Activated CD4-positive, CD25-positive, alpha-beta regulatory T cell treated with anti-CD3 and anti-CD28 coated beads, Interleukin-2, amount 50 U/mL, for 72 hours (primary cell): ENCODE measurements at places on chromosomes 1 and 21.

DNA sequence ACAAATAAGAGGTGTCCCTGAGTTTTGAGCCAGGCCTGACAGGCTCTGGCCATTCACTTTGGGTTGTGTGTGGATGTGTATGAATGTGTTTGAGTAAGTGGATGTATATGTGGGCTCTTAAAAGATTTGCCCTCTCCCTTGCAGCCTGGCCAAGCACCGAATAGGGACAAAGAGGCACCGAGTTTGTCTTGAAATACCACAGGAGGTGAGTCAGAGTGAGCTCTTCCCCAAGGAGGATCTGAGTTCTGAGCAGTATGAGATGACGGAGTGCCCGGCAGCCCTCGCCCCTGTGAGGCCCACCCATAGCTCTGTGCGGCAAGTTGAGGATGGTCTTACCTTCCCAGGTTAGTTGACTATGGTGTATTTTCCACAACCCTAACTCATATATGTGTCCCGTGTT is 19.0 kb downstream of the KDM4A start:
- no peak for DNase-seq

- DNase-seq, result no peak
These were observed 141.2 kb downstream of the PGBD5 start for GRCh38 chr1:230284891-230285290.

DNA sequence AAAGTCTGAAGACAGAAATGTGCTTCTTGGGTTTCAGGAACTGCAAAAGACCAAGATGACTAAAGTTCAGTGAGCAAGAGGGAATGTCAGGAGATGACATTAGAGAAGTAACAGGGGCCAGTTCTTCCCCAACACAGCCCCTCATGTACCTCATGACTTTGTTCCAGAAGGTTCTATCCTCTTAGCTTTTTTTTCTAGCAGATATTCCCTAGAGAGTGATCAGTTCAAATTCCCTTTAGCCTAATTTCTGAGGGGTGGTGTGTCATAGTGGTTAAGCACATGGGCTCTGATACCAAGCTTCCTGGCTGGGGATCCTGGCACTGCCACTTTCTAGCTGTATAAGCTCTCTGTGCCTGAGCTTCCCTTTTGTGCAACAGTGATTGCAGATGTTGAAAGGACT is 108.0 kb downstream of the LBR start:
- DNase-seq, result no peak

DNA sequence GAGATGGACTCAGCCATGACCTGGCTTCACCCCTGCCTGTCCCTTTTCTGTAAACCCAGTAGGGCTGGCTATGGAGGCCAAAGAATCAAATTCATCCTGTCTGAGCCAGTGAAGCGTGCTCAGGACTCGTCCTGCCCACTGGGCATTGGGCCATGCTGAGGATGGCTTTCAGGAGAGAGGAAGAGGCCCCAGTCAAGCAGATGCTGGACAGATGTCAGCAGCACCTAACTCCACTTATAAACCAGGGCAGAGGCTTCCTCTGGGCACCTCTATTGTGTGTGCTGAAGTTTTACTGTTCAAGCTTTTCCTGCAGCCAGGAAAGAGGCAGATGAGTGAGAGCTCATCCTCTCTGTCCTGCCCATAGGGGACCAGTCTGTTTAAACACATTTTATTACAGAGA is 97.4 kb upstream of the GCLM start:
- no peak for DNase-seq

GRCh38 chr1:244730153-244730933 is 77.4 kb downstream of the DESI2 start:
- DNase-seq, result peak; percentile 36

DNA sequence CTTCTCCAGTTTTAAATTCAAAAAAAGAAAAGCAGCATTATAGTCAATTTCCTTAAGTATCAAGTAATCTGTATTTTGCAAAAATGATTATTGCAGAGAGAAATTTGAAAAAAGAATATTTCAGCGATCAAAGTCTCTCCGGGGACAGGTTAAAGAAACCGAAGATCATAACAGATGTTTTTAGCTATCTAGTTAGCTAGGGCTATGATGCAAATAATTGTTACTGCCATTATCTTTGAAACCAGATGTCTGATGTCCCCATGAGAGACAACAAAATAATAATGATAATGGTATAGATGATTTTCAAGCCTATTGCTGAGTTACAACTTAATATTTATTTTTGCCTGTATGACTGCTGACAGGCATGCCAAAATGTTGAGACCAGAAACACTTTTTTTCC is 1326.0 kb downstream of the PLA2G4A start:
- DNase-seq, result no peak

DNA sequence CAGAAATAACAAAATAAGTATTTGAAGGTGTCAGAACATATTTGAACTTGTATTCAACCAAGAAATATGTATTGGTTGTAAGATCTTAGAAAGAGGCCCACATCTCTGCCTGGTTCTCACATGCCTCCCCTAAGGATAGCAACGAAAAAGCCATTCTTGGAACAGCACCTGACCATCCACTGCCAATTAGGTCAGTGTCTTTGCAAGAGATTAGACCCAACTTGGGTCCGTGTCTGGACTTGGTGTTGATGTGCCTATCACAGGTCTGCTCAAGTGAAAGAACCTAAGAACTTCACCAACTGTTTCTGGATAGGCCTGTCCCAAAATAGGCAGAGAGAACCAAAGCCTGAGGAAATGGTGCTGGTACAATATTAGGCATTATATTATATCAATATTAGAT is 46.0 kb upstream of the COG2 start:
- no peak for DNase-seq

- DNase-seq, result no peak
These were observed 88.4 kb upstream of the TMPRSS2 start for GRCh38 chr21:41596241-41596925.

GRCh38 chr1:177891809-177892208 is 78.0 kb downstream of the SEC16B start:
- no peak for DNase-seq

DNA sequence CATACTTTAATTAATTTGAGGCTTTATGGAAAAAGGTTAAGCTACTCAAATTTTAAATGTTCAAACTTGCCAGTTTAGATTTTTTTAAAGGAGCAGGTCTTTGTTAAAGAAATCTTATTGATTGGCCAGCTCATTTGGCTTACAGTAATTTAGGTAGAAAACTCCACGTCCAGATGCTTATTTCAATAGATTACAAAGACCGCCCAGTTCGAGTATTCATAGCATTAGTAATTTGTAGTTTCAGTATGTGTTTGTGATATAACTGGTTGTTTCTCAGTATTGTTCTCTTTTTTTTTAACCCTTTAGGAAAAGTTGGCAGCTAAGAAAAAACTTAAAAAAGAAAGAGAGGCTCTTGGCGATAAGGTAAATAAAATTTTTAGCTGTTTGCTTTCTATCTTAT is 1.6 kb downstream of the RPF1 start:
- DNase-seq, result no peak

- no peak for DNase-seq
These were observed 81.8 kb downstream of the TMEM53 start for GRCh38 chr1:44592208-44593145.

DNA sequence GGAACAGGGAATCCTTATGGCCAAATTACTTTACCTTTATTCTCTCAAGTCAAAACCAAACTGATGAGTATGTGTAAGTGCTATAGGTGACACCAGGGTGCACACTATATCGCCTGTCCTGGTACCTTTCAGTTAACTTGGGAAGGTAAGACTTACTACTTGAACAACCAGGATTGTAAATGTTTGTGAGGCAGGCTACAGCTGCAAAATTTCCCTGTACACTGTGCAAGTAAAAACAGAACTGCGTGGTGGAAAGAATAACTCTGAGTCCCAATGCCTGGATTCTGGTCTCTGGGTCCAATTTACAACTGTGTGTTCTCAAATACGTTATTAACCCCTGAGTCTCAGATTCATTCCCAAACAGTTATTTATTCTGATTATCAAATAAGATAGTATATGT is 73.5 kb downstream of the TENT5C start:
- DNase-seq, result no peak

DNA sequence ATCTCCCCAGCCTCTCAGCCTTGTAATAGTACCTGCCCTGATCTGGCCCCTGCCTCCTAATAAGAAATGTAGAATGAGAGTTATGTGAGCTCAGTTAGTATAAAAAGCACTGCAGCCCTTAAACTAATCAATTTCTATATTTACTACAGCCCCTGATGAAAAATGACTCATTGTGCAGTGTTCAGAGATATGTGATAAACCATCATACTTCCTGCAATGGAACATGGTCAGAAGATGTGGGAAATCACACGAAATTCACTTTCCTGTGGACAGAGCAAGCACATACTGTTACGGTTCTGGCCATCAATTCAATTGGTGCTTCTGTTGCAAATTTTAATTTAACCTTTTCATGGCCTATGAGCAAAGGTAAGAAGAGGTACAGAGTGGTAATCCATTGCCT is 176.8 kb upstream of the PDE4B start:
- no peak for DNase-seq

DNA sequence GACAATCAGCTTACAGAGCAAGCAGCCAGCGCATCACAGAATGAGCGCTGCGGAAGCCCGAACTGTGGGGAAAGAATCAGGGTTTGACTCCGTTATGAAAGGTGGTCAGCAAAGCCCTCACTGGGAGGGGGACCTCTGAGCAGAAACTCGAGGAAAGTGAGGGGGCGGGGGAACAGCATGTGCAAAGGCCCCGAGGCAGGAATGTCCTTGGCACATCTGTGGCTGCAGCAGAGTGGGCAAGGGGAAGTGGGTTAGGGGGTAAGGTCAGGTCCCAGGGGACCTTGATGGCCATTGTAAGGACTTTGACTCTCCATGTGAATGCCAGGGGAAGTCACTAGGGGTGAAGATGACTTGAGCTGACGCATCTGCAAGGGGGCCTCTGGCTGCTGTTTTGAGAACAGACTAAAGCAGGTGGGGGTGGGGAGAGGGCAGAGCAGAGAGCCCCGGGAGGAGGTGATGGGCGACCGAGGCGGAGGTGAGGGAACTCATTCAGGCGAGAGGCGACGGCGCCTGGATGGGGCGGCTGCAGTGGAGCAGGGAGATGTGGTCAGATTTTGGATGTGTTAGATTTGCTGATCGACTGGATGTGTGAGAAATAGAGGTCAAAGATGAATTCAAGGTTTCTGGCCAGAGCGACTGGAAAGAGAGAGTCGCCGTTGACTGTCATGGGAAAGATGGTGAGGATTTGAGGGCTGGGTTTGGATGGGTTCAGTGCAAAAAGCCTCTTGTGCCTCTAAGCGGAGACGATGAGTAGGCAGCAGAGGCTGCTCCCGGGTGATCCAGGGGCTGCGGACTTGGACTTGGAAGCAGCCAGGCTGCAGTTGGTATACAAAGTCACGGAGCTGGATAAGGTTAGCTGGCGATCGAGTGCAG is 108.0 kb upstream of the ZBTB40 start:
- no peak for DNase-seq

- DNase-seq, result no peak
These were observed 29.3 kb downstream of the COP1 start for GRCh38 chr1:176177764-176178163.

GRCh38 chr1:177631770-177632169 is 338.1 kb downstream of the SEC16B start:
- no peak for DNase-seq

DNA sequence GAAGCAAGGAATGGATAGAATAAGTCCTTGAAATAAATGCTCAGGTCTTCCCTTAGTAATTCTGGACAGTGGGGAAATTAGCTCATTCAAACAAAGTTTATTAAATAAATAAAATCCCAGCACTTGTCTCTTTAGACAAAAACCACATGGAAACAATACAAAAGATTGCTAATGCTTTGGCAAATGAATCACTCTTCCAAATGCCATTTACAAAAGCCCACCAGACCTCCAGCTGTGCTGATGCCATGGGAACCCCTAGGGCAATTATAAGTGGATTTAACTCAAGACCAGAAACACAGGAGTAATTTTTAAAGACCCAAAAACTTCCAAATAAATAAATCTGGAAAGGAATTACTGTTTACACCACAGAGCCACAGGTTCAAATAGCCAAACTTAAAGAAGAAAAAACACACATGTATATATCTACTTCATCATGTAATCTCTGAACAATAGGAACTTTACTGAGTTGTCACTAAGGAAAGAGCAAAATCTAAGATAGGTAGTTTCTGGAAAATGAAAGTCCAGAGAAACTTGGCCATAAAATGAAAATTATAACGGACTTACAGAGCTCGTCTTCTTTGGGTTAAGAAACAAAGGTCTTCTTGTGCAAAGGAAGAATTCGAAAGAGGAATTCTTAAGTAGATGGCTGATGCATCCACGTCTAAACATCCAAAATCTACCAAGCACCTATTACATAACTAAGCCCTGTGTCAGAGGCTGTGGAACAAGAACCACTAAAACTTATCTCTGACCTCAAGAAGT is 399.4 kb downstream of the SMYD3 start:
- no peak for DNase-seq

- DNase-seq, result no peak
These were observed 574 bp downstream of the IGSF9 start for GRCh38 chr1:159944623-159945455.

DNA sequence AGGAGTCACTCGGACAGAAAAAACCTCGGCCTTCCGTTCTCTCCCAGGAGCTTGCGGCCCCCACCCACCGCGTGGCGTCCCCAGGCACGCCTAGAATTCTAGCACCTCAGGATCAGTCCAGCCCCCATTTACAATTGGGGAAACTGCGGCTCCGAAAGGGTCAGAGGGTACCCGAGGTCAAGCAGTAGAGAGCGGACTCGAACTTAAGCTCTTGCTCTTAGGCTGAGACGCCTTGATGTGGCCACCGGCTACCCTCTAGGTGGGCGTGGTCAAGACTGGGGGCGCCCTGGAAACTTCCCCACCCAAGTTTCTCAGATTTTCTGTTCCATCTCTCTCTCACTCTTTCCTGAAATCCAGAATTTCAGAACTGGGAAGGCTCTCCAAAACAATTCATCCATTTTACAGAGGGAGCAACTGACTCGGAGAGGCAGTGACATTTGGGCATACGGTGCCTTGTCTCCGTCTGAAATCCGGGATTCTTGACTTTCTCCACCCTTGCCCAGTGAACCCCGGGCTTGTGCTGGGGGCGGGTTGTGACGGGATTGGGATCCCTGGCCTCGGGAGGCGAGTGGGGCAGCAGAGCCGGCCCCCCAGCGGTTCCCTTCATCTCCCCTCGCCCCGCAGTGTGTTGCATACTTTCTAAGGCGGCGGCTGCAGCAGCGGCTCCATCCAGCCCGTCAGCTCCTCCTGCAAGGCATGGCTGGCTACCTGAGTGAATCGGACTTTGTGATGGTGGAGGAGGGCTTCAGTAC is 777 bp downstream of the AZIN2 start:
- DNase-seq, result no peak

GRCh38 chr21:29775462-29775861 is 164.3 kb downstream of the GRIK1 start:
- no peak for DNase-seq

DNA sequence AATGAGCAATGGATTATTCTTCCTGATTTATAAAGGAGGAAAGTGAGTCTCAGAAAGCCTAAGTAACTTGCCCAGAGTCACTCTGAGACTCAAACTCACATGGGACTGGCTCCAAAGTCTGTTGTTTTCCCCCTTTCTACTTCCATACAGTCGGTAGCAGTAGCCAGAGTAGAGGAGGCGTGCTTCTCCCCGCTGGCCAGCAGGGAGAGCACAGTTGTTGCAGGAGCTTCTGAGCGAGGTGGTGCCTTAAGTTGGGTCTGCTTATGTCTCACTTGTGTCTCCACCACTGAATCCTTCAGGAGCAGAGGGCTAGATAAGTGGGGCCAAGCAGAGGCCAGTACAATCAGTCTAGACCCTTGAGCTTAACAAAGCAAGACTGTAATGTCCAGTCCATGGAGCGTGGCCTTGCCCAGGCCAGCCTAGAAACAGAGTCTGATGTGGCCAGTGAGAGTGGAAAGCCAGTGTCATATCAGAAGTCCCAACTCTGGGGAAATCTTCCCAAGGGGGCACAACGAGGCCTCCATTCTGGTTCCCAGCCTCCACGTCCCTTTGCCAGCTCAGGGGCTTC is 181.9 kb downstream of the ZSCAN20 start:
- no peak for DNase-seq

GRCh38 chr1:151210830-151211229 is 12.5 kb downstream of the PIP5K1A start:
- DNase-seq, result no peak
